Calu3 (cell line): ENCODE measurements at places on chromosomes 6 and 20.

DNA sequence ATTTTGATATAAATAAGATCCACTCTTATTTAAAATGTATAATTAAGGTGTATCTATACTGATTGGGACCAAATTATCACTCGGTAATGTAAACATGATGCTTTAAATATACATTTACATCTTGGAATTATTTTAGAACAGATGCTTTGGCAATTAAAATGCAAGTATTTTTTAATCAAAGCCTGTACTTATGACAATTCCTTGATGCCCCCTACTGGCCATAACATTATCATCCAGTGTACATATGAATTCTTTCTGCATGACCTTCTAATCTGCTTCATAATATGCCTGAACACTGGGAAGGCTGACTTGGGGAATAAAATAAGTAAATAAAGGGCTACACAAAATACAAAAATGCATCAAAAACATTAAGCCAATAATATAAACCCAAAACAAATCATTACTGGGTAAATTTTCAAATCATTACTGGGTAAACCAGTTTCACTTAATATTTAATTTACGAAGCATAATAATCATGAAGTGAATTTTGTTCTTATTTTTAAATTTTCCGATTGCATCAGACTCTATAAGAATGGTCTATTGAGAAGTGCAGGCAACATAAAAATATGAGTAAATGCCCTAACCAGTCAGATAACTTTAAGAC, 65.1 kb downstream of the CGA start:
- DNase-seq: peak; percentile 37

GRCh38 chr6:89058627-89059026, 21.9 kb upstream of the PNRC1 start:
- DNase-seq: no peak

GRCh38 chr6:80433010-80433672, 326.7 kb downstream of the BCKDHB start:
- no peak for DNase-seq

DNA sequence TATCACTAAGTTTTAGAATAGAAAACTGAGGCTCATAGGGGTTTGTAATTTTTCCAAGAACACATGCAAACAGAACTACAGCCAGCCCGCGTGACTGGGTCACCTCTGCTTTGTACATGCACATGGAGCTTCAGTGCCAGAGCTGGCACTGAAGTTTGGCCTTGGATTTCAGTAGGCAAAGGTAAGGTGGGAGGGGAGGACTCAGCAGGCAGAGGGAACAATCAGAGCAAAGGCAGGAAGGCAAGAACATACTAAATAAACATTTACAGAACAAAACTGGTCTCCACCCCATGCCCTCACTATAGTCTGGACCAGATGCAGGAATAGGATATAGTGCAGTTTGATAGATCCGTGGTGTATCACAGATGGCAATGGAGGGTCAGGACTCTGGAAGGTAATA, 13.6 kb upstream of the ABRACL start:
- DNase-seq: no peak

DNA sequence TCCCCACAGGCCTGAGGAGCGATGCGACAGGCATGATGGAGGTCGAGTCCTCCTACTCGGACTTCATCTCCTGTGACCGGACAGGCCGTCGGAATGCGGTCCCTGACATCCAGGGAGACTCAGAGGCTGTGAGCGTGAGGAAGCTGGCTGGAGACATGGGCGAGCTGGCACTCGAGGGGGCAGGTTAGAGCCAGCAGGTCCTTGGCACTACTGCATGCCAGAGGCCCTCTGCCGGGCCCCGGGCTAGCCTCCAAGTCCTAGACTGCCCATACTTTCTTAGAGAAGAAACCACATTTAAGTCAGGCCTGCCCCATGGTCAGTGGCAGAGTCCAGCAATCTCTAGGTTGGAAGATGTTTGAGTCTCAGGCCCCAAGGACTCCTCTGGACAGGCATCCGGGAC, 32.1 kb downstream of the PKIG start:
- no peak for DNase-seq

DNA sequence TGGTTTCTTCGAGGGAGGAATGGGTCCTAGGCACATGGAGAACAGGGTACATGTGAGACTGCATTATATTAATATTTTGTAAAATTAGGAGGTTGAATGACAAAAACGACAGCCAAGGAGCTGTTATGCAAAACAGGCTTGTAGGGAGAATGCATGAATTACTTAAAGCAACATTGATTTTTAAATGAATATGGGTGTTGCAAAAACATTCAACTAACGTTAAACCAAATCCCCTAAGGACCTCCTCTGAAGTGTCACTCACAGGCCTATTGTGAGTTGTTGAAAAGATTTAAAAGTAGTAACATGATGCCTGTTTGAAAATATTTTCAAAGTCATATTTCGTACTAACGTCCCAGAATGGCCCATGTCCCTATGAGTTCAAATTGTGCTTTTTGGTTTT, 21.9 kb downstream of the FBXL4 start:
- DNase-seq: no peak

DNA sequence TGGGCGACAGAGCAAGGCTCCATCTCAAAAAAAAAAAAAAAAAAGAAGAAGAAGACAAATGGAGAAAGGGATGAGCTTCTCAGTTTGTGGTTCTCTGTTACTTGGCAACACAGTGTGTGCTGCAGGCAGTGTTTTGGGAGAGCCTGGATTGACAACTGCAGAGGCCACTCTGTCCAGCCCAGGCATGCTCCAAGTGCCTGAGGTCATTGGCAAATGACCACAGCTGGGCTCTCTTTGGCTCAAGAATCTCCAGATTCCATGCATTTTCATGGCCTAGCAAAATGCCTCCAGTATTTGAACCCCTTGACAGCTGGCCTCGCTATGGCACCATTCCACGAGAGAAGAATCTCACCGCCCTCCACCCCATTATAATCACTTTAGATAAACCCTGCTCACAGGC, 126.2 kb downstream of the ANKRD60 start:
- DNase-seq: no peak

DNA sequence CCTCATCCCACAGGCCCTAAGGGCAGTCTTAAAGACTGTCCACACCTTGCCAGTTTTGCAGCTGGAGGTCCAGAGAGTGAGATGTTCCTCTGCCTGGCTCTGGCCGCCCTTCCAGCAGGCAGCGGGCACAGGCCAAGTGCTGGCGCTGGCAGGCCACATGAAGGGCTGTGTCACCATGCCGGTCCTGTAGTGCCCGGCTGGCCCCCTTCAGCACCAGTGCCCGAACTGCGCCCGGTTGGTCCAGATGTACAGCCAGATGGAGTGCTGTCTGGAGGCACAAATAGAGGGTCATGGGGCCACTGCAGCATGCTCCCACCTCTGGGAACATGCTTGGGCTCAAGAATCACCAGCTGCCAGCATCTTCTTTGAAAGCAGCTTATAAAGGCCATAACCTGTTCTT, 3.8 kb downstream of the NFKBIE start:
- DNase-seq: no peak

DNA sequence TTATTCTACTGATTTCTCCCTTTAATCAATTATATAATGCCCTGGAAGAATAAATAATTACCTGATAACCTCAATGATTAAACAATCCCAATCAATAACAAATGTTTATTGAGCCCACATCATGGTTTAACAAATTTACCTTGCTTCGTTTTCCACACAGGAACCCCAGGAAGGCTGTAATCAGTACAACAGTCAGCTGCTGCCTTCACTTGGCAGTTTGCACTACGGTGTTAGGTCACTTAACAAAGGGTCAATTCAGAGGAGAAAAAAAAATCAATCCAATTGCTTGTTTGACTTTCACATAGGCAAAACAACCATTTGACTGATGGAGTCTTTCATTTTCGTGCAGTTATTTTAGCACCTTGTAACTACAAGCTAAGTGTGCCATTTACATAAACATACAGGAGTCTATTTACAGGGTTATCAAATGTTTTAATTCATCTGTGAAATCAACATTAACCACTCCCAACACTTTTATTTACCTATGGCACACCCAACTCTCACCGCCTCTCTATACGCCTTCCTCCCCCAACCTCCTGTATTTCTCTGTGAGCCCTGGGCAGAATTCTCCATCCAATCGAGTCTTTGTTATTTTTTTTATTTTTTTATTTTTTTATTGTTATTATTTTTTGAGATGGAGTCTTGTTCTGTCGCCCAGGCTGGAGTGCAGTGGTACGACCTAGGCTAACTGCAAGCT, 140.4 kb upstream of the TAB2 start:
- peak; percentile 27 for DNase-seq

DNA sequence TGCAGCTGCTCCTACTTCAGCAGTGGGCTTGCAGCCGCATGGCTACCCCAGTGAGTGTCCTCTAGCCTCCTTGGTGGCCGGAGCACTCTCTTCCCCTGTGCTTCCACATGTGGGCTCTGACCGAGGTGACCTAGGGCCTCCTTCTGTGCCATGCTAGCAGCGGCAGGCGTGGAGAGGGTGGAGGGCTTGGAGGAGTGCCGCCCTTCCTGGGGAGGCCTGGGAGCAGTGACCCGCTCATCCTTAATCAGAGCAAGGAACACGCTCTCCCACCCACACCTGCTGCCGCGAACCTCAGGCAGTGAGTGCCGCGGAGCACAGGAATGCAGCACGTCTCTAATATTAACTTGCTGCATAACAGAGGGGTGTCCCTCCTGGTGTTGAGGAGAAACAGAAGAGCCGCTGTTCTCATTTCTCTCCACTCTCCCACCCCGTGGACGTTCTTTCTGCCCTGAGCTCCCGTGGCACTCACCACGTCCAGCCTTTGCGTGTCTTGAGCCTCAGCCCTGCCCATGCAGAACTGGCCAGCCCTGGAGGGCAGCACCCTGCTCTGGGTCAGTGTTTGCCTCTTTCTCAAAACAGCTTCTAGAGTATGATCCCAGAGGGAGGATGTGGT, 31.9 kb downstream of the DUSP22 start:
- DNase-seq: no peak

DNA sequence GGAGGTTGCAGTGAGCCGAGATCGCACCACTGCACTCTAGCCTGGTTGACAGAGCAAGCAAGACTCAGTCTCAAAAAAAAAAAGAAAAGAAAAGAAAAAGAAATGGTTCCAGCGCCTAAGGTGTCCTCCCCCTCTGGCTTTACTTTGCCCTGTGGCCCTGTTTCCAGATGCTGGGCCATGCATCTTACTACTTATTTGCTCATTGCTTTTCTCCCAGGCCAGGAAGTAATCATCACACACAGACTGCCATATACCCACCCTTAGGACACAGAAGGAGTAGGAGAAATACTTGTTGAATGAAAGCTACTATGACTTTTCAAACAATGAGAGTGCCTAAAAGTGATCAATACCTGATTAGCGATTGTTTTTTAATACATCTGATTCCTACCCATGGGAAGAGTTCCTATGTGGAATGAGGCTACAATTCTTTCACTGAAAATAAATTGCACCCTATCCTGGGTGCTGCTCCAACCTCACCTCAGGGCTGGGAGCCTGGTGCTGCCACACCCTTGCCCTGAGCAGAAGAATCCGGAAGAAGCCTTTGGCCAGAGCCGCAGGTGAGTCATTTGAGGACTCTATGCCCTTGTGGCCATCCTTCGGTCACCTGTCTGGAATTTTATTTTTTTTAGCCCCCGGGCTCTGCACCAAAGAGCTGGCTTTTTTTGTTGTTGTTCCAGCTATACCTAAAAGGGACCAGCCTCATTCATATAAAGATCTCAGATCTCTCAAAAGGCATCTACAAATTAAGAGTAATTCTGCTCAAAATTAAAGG, 22.7 kb upstream of the TFAP2C start:
- peak; percentile 81 for DNase-seq

DNA sequence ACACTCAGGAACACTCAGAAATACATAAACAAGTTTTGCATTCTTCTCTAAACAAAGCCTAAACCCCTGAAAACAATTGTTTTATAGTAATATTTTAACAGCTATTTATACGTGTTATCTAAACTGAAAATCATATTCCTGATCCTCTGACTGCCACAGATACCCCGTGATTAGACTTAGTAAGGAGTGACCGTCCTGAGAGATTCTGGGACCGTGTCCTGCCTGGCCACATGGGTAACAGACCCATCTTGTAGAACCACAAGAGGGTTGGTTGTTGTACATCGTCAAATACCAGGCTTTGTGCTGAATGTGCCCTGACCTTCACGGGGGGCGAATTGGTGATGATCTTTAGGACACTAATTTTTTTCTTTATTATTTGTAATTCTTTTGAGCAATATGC, 214.4 kb downstream of the TMEM242 start:
- no peak for DNase-seq

DNA sequence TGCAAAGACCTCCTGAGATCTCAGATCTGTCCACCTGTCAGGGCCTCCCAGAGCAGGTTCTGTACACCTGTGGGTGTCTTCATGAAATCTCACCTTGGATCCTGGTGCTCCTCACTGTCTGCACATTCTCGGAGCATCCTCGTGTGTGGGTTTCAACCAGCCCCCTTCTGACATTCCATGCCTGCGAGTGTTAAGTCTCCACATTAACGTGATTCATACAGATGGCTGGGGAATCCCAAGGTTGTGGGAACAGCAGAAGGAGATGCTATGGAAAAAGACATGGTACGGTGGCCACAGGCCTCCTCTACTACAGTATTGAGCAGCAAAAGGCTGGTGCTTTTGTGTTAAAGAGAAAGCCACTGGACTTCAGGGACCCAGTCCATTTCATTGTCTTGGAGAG, 556.5 kb downstream of the DHX35 start:
- no peak for DNase-seq

DNA sequence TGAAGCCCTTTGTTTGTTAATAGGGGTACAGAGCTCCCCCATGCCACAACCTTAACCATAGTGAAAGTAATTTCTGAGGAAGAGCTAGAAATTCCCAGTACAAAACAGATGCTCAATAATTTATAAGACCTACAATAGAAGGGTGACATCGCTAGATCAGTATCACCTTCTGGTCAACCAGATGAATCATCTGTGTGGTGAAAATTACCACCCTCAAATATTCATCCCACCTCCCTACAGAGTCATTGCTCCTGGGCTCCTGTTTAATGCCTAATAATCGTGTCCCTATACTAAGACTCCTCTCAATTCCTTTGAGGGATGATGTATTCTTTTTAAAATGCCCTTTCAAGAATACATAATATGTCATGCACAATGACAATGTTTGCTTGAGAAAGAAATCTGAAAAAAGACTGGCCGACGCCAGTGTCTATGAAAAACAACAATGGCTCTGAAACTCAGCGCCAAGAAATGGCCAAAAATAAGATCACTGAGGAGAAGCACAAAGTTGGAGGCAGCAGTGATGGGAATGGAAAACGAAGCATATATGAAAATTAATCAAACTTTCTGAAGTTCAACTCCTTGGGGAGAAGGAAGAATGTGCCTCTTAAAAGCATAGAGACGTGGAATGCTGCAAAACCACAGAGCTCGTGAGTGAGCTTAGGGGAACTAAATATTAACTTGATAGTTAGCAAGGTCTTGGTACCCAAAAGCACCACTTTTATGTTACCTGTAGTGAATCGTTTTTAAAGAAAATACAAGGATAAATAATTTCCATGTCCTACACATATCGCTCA, 11.0 kb upstream of the ADGRF5 start:
- DNase-seq: peak; percentile 26

- DNase-seq: no peak
Measured at GRCh38 chr20:2124564-2125213, 23.1 kb downstream of the STK35 start.

DNA sequence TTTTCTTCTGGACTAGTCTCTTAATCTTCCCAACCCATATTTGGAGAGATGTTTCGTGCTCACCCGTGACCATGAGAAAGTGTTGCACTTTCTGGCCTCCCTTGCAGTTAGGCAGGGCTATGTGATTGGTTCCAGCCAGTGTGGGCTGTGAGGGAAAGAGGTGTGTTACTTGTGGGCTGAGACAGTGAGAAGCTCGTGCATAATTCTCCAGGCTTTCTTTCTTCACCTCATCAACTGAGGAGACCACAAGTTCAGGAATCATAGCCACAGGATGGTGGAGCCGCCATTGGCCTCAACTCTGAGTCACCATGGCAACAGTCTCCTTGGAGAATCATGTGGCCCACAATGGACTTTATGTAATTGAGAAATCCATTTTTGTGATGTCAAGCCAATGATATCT, 57.5 kb upstream of the FUCA2 start:
- DNase-seq: no peak
